ENCODE measurements at places on chromosomes 7 and 10.

DNA sequence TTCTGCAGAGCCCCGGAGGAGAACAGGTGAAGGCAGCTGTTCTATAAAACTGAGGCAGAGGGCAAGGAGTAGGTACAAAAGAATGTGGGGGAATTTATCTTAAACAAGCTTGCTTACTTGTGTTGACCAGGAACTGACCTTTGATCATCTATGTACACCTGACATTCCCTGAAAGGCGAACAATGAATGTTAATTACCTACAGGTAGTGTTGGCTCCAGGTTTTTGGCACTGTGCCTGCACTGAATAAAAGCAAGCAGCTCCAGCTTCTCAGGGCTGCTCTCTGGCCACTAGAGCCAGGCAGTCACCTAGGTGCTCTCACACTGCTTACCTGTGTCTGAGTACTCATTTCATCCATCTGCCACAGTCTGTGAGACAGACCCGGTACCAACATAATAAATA is 87.0 kb downstream of the RAPGEF5 start:
- DNase-seq = no peak

- DNase-seq = peak; percentile 90
Measured at GRCh38 chr7:37916673-37917660, at the start of gene SFRP4. Gene SFRP4, minus strand, starts transcription at chr7:37916817. Its CDS starts 280 bp downstream, at chr7:37916537.

- DNase-seq = no peak
Measured at GRCh38 chr10:43816351-43817321, 168.0 kb upstream of the ZNF32 start.

GRCh38 chr10:31118556-31118955 is 86.9 kb upstream of the ZNF438 start:
- DNase-seq = no peak

DNA sequence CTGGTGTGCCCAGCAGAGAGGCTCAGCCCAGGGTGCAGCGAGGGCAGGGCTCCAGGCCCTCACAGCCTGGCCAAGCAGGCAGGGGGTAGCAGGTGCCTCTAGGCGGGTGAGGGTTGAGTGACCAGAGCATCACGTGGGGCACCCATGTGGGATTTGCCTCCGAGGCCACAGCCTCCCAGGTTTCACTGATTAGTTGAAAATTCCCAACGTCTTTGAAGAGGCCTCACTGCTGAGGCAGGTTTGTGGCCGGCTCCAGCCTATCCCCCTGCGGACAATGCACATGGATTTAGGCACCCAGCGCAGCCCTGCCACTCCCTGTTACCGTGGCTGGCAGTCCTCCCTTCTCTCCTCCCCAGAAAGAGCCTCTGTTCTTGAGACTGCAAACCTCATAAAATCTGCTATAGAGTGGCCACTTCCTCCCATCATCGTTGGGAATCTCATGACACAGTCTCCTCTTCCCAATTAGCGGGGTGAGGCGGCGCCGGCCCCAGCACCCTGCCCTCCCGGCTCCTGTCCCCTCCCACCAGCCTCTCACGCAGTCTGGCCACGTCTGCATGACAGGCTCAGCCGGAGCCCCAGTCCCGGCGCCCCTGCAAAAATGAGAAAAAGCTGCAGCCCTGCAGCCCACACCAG is 10.8 kb downstream of the MYL10 start:
- DNase-seq = no peak

DNA sequence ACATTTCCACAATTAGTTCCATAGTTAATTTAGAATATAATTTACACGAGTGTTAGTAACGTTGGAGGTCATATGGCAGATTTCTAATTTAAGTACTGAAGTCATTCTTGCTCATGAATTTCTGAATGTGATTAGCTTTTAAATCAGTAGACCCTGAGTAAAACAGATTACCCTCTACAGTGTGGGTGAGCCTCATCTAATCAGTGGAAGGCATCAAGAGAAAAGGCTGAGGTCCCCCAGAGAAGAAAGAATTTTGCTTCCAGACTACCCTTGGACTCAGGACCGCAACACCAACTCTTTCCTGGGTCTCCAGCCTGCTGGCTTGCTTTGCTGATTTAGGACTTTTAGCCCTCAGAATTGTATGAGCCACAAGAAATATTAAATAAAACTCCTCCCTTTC is 33.2 kb downstream of the IFT22 start:
- no peak for DNase-seq

- no peak for DNase-seq
Measured at GRCh38 chr7:97639036-97639435, 92.8 kb upstream of the TAC1 start.
